ENCODE measurements at places on chromosomes 5 and 9.

- DNase-seq: no peak
Measured at GRCh38 chr5:150289551-150290390, at the start of gene CAMK2A. CAMK2A (minus strand) TSS chr5:150289773; CDS start chr5:150289625, 148 bp downstream.

GRCh38 chr5:159671886-159672285, 244.4 kb upstream of the ADRA1B start:
- DNase-seq: no peak

GRCh38 chr9:10108815-10109214, 504.0 kb downstream of the PTPRD start:
- no peak for DNase-seq

GRCh38 chr5:161261668-161262323, 284.7 kb downstream of the GABRB2 start:
- no peak for DNase-seq

- DNase-seq: no peak
Measured at GRCh38 chr5:111070272-111071134, 1.0 kb upstream of the TSLP start.

GRCh38 chr9:131418143-131419025, 24.5 kb downstream of the PRRC2B start:
- no peak for DNase-seq

DNA sequence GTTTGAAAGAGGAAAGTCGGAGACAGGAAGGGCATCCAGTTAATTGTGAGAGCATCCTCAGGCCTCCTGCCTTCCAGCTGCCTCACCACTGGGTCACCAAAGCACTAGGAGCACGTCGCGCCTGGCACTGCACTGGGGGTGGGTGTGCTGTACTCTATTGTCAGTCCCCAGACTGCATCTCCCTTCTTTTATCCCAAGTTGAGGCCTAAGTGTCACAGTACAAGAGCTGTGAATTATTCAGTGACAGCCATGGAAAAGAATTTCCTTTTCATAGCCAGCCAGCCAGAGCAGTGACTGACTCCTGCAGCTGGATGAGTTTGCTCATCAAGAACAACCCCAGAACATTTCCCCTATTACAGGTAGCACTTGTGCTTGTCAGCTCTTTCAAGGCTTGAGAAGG, 16.3 kb downstream of the CLTA start:
- DNase-seq: no peak

DNA sequence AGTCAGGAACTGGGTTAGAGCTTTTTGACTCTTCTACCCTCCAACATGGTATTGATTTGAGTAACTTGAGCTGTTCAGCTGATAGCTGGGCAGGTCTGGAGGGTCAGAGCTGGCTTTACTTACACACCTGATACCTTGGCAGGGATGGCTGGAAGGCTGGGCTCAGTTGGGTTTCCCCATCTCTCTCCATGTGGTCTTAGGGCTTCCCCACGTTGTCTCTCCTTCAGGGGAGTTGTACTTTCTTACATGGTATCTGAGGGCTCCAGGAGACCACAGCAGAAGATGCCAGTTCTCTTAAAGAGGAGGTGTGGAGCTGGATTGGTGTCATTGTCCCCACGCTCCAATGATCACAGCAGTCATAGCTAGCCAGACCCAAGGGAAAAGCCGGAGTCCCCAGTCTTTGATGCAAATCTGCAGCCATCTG, 25.6 kb downstream of the ISOC1 start:
- DNase-seq: no peak
